ENCODE measurements at places on chromosomes 5 and 9.

DNA sequence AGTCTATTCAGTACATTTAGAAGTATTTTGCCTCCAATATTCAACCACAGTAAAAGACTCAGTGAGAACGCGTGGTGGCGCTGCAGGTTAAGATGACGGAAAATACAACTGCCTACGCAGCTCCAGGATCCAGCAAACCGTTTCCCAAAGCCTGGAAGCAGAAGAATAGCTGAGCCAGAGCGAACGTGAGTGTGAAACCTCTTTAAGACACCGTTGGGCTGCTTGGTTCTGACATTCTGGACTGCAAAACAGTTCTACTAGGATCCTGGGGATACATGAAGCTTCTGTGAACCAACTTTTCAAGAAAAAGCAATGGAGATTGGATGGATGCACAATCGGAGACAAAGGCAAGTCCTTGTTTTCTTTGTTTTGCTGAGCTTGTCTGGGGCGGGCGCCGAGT lies at the start of gene PCDHB16:
Gene PCDHB16 (plus strand): TSS at position 140 of the 400 bp plus-strand sequence. CDS start 173 bp downstream, at position 313.
- peak; percentile 75 for DNase-seq

DNA sequence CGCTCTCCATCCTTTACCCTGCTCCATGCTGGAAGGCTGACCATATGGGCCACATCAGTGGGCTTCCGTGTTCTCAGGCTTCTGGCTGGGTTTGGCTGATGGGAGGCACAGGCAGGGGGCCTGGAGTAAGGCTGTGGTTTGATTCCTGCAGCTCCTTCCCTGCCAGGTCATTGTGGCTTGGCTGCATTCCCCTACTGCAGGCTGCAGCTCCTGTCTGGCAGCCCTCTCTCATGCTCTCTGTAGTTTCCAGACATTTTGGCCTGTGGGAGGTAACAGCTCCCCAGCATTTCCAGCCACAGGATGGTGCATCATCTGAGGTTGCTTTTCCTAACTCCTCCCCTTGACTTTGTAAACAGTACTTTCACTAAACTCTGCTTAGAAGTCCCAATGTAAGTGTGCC lies 102.0 kb upstream of the PTPN3 start:
- no peak for DNase-seq

DNA sequence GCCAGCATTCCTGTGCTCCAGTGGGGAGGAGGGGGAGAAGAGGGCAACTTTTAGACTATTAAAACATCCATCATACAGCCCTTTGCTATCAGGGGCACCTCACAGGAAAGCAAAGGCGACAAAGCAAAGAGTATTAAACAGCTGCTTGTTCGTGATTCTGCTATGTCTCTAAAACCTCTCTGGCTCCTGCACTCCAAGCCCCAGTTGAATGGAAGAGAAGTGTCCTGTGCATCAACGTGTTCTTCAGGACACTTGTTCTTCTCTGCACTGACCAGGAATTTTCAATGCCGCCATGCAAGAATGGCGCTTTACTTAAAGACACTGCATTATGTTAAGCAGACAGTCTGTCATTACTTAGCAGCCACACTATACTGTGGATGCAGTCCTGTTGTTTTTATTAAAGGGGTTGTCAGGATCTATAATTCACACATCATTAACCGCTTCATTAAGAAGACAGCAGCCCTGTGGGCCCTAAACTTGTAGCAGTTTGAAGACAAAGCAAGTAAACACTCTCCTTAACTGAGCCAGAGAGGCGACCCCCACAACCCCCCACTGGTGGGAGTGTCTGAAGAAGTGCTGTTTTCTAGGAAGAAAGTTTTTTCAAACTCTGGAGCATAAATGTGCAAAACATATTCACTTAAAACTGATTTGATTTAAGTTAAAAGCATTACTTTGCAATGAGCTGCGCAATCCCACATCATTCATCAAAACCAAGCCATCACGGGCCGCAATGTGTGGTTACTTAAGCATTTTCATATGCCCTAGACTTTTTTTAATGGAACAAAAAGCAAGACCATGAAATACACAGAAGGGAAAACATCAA lies 164.5 kb downstream of the ZNF608 start:
- DNase-seq, result no peak

- no peak for DNase-seq
Measured at GRCh38 chr5:140628711-140629110, 4.3 kb downstream of the CD14 start.

DNA sequence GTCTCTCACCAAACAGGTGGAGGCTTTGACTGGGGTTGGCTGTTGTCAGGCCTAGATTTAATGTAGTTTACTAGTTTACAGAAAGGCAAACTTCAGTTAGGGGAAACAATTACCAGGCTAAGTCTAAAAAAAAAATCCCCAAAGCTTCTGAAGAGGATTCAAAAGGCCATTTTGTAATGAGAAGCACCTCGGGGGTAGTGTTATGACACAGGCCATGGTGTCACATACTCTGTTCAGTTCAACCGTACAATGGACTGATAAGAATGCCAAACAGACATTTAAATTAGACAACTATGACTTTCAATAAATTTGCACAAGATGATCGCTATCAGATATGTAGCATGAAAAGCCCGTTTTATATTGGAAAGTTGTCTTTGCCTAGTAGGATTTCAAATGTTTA lies 120.1 kb upstream of the PCA3 start:
- no peak for DNase-seq
